AG20443 (cell line): ENCODE measurements at places on chromosomes 1 and 21.

DNA sequence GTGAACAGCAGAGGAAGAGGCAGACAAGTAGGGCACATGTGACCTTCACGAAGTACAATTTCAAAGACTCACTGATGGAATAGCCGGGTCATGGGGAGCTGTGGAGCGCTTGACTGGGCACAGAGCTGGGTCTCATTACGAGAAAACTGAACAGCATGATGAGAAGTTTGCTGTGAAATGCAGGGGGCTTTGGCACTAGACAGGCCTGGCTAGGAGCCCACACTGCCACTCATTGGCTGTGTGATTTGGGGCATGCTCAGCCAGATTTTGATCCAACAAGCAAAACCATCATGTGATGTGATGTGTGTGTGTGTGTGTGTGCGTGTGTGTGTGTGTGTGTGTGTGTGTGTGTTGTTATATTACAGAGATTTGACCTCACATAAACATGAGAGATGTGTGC lies 4.9 kb upstream of the IFNGR2 start:
- no peak for DNase-seq

- no peak for DNase-seq
Measured at GRCh38 chr21:41762753-41763152, 4.1 kb downstream of the RIPK4 start.

DNA sequence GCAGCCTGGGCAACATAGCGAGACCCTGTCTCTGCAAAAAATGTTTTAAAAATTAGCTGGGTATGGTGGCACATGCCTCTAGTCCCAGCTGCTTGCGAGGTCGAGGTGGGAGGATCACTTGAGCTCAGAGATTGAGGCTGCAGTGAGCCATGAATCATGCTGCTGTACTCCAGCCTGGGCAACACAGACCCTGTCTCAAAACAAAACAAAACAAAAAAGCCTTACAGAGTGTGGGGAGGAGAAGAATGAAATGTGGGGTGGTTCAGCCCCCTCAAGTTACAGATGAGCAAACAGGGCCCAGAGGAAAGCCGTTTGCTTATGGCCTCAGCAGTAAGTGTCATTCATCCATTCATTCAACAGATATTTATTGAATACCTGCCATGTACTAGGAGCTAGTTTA lies 40.7 kb downstream of the RPS6KA1 start:
- no peak for DNase-seq

- DNase-seq = no peak
Measured at GRCh38 chr1:102572637-102573036, 535.7 kb downstream of the COL11A1 start.

DNA sequence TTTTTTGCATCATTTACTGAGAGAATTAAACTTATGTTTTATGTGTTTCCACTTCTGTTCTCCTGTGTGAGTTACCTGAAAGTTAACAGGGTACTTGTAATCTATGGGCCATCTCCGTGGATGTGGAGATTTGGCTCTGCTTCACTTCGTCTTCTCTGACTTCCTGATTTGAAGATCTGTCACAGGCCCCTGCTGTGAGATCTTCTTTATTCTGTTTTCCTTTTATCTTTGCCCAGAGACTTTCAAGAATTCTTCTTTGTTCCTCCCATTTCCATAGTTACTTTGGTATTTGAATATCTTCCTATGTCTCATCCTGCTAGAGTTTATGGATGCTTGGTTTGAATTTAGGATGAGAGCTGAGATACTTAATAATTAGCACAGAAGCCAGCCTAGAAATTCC lies 35.4 kb upstream of the PKN2 start:
- DNase-seq = no peak

DNA sequence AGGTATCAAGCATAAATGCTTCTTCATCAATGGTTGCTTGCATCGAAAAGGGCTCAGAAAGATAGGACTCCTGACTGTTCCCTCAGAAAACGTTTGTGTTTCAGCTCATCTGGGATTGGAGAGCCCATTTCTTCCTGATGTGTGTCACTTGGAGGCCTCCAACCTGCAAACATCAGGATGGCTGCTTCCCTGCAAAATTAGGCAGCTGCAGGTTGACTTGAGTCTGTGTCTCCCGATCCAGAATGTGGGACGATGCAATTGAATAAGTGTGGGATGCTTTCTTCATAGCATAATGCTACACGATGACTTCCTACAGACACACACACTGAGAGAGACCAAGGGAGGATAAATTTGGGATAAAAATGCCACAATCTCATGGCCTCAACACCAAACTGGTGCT lies 42.2 kb downstream of the OLIG1 start:
- DNase-seq = no peak

GRCh38 chr1:180515857-180516388 lies 13.5 kb upstream of the ACBD6 start:
- DNase-seq = peak; percentile 85

DNA sequence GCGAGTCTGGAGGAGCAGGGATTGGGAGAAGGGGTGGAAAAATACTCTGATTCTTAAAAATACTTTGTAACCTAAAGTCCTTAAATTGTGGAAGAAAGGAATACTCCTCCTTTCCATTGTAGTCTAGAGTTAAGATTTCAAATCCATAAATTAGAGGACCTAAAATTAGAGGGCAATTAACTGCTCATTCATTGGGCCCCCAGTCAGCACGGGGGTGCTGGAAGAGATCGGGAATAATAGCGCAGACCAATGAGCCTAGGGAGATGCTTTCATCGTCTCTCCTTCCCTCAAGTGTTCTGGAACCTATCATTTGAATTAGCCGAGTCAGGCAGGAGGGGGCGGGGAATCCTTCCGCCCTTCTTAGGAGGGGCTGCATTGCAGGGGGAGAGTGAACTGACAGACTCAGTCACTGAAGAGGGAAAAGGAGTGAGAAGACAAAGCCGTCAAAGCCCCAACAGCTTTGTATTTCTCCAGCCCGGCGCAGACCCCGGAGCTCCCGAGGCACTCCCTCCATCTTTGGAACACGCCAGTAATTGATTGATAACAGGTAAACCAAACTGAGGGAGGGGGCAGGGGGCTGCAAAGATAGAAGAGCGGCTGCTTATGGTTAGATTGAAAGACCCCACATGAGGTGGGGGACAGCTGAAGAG lies at the start of gene MLLT11:
Gene MLLT11, plus strand, starts transcription at position 391 of the 650 bp plus-strand sequence. CDS start 6,828 bp downstream, outside the sequence.
- peak; percentile 53 for DNase-seq

GRCh38 chr1:171286032-171286705 lies 27.8 kb upstream of the FMO4 start:
- peak; percentile 40 for DNase-seq

DNA sequence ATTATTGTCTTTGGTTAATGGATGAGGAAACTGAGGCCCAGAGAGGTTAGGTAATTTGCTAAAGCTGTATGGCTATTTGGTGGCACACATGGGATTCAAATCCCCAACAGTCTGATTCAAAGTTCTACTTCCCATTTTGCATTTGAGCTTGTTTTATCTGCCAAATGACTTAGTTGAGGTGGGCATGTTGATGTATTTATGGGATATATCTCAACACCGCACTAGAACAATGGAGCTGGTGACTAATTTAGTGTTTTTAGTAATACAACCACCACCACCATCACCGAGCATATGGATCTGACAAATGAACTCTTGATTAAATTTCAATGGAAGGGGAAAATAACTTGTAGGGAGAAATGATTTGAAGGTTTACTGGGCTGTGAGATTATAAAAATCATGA lies 26.8 kb downstream of the THEM4 start:
- no peak for DNase-seq

DNA sequence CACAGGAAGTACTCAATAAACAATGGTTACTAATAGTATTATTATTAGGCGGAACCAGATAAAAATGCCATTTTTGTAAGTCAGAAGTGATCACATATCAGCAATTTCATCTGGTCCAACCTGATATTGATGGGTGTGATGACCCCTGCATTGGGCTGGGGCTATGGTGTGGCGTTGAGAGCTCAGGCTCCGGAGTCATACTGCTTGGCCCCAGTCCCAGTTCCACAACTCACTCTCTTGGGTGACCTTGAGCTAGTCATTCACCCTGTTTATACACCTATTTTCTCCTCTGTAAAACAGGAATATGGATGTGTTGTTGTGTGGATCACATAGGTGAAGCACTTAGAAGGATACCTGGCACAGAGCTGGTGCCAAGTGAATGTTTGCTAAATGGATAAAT lies 229.4 kb upstream of the POU3F1 start:
- DNase-seq = no peak

- no peak for DNase-seq
Measured at GRCh38 chr1:150836129-150836773, 28.2 kb upstream of the CTSK start.

DNA sequence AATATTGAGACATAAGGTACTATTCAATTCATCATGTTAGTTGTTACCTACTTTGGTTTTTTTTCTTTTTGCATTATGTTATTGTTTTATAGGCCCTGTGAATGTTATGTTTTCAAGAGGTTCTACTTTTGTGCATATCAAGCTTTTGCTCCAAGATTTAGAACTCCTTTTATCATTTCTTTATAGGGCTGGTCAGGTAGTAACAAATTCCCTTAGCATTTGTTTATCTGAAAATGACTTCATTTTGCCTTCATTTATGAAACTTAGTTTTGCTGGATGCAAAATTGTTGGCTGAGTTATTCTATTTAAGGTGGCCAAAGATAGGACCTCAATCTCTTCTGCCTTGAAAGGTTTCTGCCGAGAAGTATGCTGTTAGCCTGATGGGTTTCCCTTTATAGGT lies 21.3 kb upstream of the MAB21L3 start:
- no peak for DNase-seq

- DNase-seq = no peak
Measured at GRCh38 chr1:217090060-217090911, 367.1 kb upstream of the ESRRG start.

DNA sequence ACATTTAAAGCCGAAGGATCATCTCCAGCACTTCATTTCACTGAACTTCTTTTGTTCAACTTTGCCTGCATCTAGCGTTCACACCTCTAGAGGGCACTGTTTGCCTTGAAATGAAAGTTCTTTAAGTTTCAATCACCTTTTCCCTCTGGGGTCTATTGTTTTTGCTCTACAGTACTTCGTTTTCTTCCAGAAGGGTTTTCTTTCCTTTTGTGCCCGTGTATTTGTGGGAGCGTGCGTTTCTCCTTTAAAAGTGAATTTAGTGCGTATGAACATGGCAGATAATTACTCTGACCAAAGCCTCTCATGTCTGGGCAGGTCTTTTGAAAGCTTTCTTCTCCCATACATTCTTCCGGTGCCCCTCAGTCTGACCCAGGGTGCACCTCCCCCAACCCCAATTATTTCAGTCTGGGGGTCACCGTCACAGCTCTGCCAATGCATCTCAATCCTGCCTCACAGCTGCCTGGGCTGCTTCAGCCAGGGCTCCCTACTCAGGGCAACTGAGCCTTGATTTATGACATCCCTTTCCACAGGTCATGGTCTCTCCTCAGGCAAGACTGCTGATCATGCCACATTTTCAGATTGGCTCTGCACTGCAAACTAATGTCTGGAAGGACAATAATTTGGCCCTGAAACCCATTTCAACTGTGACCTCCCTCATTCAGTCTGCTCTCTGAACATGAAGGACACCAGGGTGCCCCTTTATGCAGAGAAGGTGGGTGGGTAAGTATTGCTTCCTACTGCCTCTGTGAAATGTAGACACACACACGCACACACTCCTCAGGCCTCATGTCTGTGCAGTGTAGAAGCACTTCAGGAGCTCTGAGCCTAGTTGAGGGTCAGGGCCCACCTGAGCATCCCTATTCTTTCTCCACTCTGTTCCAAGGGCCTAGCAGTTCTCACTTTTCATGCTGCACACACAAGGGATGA lies 88.6 kb downstream of the NUF2 start:
- peak; percentile 33 for DNase-seq

DNA sequence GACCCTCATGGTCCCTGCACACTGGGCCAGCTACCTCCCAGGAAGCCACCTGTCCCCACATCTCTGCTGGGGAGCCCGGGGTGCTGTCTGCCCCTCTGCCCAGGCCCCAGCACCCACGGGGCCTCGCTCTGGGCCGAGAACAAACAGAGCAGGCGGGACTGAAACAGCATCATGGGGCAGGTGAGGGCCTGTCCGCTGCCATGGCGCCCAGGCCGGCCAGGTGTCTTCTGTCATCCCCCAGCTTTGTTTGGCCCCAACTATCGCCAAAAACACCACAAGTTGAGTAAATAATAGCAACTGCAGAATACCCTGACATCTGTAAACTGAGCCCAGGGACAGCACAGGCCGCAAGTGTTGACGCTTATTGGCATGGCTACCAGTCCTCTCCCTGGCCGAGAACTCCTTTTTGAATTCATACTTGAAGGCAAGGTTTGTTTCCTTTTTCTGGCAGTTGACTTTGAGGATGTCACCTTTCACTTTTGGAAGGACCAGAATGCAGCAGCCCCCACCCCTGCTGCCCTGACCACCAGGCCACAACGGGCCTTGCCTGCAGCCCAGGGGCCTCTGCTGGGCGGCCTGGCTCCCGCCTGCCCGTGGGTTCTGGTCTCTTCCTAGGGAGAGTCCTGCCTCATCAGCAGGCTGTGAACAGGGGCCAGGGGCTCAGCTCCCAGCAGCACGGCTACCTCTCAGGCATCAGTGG lies 152.7 kb downstream of the CASZ1 start:
- DNase-seq = no peak

- no peak for DNase-seq
Measured at GRCh38 chr1:17645068-17645911, 105.8 kb downstream of the ARHGEF10L start.

- no peak for DNase-seq
Measured at GRCh38 chr1:14263671-14264070, 334.8 kb upstream of the KAZN start.

- DNase-seq = no peak
Measured at GRCh38 chr1:201332616-201333335, 44.7 kb downstream of the TNNT2 start.

GRCh38 chr21:41647806-41648561 lies 118.9 kb downstream of the RIPK4 start:
- no peak for DNase-seq

DNA sequence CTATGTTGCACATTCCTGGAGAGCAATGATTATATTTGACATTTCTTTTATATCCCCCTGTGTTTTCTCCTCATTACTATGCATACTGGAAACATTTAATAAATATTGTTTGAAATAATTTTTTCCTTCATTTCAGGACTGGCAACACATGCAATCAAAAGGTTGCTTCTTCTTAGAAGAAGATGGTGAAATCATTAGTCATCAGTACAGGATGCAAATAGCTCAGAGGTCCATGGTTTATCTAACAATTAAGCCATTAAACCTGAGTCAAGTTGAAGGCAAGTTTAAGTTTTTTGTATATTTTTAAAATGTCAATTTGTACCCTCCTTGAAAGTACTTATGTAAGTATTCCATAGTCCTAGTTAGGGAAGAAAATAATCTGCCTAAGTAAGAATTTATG lies 22.5 kb downstream of the EFCAB7 start:
- DNase-seq = peak; percentile 9

DNA sequence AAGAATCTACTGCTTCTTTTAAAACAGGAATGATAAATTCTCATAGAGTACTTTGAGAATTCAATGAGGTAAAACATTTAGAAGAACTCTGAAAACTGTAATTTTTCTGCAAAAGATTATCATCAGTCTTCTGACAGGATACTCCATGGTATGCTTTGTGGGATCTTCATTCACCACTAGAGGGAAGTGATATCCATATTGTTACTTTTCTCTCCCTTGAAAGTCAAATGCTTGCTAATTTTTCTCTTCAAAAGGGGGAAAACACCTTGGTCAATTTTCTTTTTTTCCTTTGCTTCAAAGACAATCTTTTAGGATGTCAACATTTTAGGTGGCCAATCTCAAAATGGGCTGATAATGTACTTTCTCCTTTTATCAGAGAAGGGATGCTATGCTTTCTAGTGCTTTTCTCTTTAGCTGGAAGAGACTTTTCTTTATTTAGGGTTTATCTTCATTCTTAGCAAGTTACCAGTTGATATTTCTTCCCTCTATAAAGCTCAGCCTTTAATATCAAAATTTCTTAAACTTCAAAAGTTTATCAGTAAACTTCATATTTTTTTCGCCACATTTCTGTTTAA lies 95.5 kb downstream of the NEGR1 start:
- peak; percentile 16 for DNase-seq

GRCh38 chr1:230609208-230609607 lies 33.1 kb upstream of the COG2 start:
- DNase-seq = no peak
